CD8-positive, alpha-beta memory T cell (primary cell): ENCODE measurements at places on chromosomes 4 and X.
A peak's percentile ranks its signal among the peaks of the same experiment; 100 is the strongest.

DNA sequence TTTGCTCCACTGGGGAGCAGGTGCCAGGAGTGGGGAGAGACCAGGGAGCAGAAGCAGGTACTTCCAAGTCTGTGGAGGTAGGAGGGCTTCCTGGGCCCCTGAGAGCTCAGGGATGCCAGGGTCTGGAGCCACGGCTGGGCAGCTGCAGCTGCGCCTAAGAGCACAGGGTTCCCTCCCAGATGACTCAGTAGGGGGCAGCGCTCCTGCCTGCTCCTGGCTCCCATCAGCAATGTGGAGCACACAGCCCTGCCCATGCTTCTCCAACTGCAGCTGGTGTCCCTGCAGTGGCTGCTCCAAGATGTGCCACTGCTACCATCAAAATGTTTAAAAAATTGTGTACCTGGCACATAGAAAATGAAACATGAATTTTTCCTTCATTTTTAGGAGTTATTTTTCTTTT lies 1028.2 kb downstream of the PCDH7 start:
- no peak for DNase-seq

GRCh38 chrX:75968293-75968692 lies 183.2 kb upstream of the MAGEE2 start:
- DNase-seq, result no peak

GRCh38 chrX:17854069-17854468 lies 7.0 kb downstream of the RAI2 start:
- no peak for DNase-seq

- no peak for DNase-seq
Measured at GRCh38 chr4:190018201-190018920, 8.7 kb downstream of the FRG2 start.

GRCh38 chrX:103817502-103817901 lies 14.6 kb downstream of the RAB9B start:
- peak; percentile 30 for DNase-seq

- no peak for DNase-seq
Measured at GRCh38 chr4:12084690-12085089, 656.0 kb upstream of the HS3ST1 start.

GRCh38 chrX:130304587-130305368 lies 34.9 kb upstream of the SLC25A14 start:
- no peak for DNase-seq

DNA sequence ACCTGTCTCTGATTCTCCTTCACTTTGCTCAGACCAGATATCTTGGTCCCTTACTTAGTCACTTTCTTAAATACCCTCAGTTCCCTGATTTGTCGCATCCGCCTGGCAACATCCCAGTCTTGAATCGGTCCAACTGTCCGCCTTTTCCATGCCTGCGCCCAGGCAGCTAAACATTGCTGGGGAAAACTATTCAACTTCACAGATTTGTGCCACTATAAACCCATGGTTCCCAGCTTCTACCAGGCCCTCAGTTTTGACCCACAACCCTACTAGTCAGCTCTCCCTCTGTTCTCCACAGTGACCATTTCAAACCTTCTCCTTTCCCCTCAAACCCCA lies 451 bp upstream of the FGD1 start:
- no peak for DNase-seq

GRCh38 chr4:16674082-16674481 lies 224.4 kb downstream of the LDB2 start:
- no peak for DNase-seq

DNA sequence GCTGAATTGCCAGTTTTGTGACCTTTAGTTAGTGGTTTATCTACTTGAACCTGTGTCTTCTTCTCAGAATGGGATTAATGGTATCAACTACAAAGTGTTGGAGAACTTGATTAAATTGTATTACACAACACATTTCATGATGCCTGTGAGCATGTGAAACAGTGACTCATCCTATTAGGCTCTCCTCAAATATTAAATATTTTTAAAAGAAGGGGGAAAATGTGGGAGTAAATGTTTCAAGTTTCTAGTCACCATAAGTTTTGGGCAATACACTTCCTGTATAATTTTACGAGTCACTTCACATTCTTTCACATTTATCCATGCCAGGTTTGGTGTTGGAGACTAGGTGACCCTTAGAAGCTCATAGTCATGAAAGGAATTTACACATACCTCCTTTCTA lies 147.0 kb downstream of the HS3ST1 start:
- DNase-seq, result no peak

DNA sequence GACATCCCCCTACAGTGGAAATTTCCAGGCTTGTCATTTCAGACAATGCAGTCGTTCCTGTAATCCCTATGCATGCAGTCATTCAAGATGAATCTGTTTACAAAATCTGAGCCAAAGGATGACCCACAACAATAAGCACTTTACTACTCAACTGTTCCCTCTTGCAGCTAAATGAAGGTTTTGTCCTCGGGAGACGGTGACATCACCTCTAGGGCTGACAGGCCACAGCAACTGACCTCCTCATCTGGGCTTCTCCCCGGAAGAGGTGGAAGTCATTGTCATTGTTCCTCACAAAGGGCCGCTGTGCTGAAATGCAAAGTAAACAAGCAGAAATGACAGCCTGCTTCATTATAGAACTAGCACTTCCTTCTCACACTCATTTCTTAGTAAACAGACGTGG lies 29.2 kb downstream of the CLRN2 start:
- no peak for DNase-seq

GRCh38 chrX:137195991-137196390 lies 162.2 kb upstream of the GPR101 start:
- no peak for DNase-seq

DNA sequence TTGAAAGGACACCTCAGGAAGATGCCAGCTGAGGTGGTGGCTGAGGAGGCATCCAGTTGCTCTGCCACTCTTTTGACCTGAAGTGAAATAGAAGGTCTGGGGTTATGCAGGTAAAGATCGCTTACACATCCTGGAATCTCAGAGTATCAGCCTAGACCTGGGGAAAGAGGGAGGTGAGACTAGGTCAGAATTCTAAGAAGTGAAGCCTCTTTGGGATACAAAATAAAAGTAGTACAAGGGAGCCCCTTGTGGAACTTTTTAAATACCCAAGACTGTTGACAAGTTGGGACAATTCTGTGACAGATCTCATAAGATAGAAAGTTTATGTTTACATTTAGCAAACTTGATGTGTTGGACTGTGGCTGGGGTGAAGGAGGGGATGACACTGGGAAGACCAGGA lies 263.1 kb downstream of the SPRY1 start:
- no peak for DNase-seq

- DNase-seq, result no peak
Measured at GRCh38 chr4:76206222-76206942, 7.2 kb downstream of the SCARB2 start.

GRCh38 chr4:125573368-125573767 lies 258.6 kb downstream of the FAT4 start:
- DNase-seq, result no peak

GRCh38 chr4:5340991-5341451 lies 289.7 kb downstream of the STK32B start:
- DNase-seq, result no peak

- DNase-seq, result no peak
Measured at GRCh38 chr4:163107754-163108153, 58.9 kb downstream of the NAF1 start.

GRCh38 chr4:43132010-43132582 lies 239.6 kb downstream of the GRXCR1 start:
- DNase-seq, result no peak

- DNase-seq, result no peak
Measured at GRCh38 chr4:123250843-123251242, 145.8 kb upstream of the SPRY1 start.

DNA sequence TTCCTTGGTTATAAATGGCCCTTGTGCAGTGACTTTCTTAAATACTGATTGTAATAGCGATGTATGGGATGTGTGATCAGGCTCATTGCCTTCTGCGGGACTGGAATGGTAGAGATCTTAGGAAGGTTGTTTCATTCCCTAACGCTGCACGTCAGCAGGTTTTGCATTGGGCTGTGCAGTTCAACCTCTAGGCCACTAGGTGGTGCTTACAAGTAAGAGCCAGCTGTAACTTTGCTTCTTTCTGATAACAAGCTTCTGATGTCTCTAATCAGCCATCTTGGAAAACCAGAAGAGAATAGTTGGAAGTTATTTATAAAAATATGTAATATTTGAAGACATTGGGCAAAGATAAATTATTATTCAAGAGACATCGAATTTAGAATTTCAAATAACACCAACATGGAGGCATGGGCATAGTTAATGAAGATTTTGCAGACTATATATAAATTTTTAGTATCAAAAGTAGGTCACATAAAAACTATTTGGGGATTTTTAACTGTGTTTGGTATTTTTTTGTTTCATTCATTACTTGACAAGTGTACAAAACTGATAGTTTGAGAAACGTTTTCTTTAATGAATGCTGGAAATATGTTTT lies 339.7 kb upstream of the PCDH7 start:
- no peak for DNase-seq

DNA sequence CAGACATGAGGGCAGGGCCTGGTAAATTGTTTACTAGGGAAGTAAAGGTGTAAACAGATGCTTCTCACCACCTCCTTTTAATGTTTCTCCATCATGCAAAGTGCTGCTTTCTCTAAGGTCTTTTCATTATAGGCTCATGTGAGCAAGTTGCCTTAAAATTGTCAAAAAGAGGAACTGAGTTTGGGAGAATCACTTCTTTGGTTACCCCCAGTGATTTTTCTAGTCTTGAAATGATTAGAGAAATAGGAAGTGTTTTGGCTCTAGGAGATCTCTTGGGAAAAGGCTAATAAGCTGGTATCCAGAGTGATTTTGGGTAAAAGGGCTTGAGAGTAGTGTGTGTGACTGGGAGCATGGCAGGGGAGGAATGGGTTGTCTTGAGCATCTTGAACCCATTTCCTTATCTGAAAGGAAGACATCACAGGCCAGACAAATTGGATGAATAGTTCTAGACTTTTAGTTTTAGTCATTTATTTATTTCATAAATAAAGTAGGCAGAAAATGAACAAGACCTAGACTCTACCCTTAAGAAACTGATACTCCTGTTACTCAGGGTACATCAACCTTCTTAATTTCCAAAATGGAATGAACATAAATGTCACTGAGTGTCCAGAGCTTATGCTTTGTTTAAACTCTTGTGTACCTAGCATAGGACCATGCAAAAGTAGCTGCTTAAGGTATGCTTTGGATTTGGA lies 14.2 kb downstream of the GRPR start:
- no peak for DNase-seq

DNA sequence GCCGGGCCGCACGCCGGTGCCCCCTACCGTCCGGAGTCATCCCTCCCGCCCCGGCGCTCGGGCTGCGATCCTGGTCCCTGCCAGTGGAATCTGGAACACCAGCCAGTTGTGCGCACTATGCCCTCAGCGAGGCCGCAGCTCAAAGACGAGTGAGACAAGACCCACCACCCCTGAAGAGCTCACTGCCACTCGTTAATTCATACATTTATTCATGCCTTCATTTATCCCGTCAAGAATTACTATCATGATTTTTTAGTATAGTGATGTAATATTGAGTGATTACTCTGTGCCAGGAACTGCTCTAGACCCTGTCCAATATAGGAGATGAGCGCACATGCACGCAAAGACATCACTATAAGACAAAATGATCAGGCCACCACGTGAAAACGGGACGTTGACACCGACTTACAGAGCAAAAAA lies 247 bp upstream of the PPA2 start:
- no peak for DNase-seq

DNA sequence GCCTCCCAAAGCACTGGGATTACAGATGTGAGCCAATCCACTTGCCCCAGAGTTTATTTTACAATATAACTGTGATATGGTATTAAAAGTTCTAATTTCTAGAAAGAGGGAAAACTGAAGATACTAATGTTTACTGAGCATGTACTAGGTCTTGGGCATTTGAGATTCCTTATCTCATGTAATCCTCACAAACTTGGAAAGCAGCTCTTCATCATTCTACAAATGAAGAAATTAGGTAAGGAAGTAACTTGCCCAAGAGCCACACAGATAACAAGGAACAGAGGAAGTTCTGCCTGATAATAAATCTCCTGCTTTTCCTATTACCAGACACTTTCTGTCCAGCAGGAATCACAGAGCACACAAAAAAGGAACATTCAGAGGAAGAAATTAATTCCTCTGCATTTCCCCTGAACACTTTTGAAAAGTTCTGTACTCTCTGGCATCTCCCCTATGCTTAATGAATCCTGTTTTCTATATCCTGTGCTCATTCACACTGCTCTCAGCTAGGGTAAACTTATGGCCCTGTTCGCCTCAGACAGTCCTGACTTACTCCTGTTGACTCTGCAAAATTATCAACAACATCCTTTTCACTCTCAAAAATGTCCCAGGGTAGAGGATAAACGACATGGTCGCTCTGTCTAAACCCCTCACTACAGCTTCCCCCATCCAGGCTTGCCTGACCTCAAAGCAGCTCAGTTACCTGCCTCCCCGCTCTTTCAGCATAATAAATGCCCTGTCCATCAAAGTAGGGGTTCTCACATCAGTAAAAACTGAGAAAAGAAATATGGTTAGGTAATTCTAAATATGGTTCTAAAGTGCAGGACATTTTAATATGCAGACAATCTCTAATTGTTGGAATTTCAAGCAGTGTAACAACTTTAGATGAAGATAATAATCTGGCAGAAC lies 13.6 kb downstream of the SH3RF1 start:
- no peak for DNase-seq

GRCh38 chr4:82376109-82376508 lies 2.3 kb upstream of the HNRNPD start:
- DNase-seq, result no peak

DNA sequence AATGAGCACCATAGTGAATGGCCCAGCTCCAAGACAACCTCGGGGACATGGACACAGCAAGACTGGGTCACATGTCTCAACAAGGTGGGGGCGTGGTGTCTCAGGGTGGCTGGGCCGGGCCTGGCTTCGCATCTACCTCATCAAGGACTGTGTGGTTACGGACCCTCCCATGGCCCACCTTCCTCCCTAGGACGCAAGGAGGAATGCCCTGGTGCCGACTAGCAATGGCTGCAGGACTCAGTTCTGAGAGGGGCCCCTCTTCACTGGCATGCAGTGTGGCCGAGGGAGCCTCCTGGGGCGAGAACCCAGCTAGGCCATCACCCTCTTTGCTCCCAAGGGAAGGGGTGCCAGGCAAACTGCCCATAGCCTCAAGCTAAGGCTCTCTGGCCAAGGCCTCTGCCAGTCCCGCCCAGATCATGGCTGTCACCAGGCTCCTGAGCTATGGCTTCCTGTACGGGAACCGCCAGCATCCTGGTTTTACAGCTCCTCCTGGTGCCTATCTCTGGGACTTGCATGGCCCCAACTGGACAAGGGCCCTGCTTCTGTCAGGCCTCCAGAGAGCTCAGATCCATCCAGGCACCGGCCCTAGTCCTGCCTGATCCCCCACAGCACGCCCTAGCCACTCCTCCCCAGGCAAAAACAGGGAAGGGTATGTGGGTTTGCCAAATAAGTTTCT lies 218.0 kb upstream of the AGTR2 start:
- DNase-seq, result no peak

- DNase-seq, result peak; percentile 4
Measured at GRCh38 chr4:169492436-169493163, 119.8 kb downstream of the NEK1 start.
